ENCODE measurements at places on chromosomes 2 and 18.

DNA sequence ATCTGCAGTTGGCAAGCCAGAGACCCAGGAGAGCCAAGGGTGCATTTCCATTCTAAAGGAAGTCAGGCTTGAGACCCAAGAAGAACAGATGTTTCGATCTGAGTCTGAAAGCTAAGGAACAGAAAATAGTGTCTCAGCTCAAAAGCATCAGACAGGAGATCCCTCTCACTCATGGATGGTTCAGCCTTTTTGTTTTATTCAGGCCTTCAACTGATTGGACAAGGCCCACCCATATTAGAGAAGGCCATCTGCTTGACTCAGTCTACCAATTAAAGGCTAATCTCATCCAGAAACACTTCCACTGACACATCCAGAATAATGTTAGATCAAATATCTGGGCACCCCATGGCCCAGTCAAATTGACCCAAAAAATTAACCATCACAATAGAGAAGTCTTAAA is 255.0 kb downstream of the TXNL1 start:
- DNase-seq: no peak

DNA sequence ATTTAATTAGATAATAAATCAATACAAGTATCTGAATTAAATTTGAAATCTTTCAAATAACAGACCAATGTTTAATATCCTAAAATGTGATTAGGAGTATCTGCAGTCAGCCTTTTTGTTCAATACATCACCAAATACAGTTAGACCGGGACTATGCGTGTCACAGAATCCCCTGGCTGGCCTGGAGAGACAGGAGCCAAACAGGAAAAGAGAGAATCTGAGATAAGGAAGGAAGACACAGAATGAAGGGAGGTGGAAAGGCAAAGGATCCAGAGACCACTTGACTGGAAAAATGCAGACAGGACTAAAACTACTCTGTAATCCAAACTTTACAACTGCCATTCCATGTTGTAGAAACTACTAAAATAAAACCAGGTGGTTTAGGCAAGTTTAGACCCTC is 66.3 kb downstream of the SIGLEC15 start:
- no peak for DNase-seq

DNA sequence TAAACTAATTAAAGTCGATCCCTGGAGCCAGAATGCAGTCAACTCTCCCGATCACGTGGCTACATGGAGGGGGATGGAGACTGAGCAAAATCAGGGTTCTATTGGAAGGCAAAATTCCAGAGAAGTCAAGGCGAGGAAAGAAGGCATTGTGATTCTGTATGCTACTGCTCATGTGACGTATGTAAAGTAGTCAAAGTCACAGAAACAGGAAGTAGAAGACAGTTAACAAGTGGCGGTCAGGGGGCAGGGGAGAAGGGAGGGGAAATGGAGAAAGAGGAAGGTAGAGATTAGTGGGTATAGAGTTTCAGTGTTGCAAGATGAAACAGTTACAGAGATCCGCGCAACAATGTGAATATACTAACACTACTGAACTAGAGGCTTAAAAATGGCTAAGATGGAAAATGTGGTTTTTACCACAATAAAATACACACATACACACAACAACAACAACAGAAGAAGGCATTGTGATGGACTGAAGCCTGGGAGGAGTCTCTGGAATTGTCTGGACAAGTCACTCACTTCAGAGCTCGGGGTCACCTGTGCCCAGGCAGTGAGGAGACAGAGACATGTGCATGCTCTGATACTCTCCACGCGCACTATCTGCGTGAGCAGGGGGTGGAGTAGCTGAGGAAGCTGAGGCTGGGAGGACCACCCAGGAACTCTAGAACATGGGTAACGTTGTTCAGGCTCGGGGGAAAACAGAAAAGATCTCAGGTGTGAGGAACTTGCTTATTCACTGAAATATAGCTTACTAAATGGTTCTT is 89.9 kb upstream of the CDCA7 start:
- DNase-seq: peak; percentile 83

GRCh38 chr18:70250781-70251180 is 38.1 kb upstream of the SOCS6 start:
- no peak for DNase-seq

GRCh38 chr2:239379641-239380170 is 21.1 kb downstream of the HDAC4 start:
- no peak for DNase-seq

GRCh38 chr2:210899131-210899530 is 342.7 kb downstream of the CPS1 start:
- no peak for DNase-seq
